ENCODE measurements at places on chromosomes 1 and 21. TPM values are rescaled to one million over a fixed set of nuclear protein-coding genes. Genes with fewer than 3 reads are reported as not detected.

Gene CFHR3
- total RNA-seq = 0.10 TPM

Gene LDLRAD1
- total RNA-seq = not detected

Gene LEFTY1
- 0.48 TPM for total RNA-seq

Gene CCDC27
- not detected for total RNA-seq

Gene GPX7
- total RNA-seq = 0.10 TPM

Gene GJA9
- total RNA-seq = not detected
